ENCODE measurements at places on chromosomes 11 and 22.

- DNase-seq, result no peak
Measured at GRCh38 chr22:39537975-39538374, 5.4 kb upstream of the RPS19BP1 start.

- DNase-seq, result no peak
Measured at GRCh38 chr11:87374038-87374807, 336.5 kb downstream of the TMEM135 start.

DNA sequence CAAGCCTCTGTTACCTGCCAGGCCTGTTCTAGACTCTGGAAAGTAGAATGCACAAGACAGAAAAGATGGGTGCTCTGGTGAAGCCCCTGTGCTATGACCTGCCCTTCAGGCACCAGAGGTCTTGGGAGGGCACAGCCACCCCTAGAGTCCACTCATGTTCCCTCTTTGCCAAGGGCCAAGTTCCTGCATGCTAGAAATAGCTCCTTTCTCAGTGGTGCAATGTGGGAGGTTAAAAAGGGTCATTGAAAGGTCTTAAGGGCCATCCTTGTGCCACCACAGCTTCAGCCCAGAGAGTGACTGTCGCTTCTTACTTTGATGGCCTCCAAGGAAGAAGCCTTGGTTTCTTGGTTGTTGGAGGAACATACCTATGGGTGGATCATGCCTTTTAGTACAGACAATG is 84.6 kb upstream of the PARVA start:
- DNase-seq, result no peak

- no peak for DNase-seq
Measured at GRCh38 chr11:121472312-121472711, 19.5 kb upstream of the SORL1-AS1 start.

GRCh38 chr11:36216061-36216615 is 73.1 kb downstream of the COMMD9 start:
- no peak for DNase-seq

GRCh38 chr11:66045177-66045639 is 3.8 kb downstream of the GAL3ST3 start:
- peak; percentile 71 for DNase-seq

- DNase-seq, result no peak
Measured at GRCh38 chr11:55697817-55698216, 35.8 kb downstream of the OR4C6 start.

GRCh38 chr11:86678823-86679222 is 6.4 kb upstream of the ME3 start:
- no peak for DNase-seq

DNA sequence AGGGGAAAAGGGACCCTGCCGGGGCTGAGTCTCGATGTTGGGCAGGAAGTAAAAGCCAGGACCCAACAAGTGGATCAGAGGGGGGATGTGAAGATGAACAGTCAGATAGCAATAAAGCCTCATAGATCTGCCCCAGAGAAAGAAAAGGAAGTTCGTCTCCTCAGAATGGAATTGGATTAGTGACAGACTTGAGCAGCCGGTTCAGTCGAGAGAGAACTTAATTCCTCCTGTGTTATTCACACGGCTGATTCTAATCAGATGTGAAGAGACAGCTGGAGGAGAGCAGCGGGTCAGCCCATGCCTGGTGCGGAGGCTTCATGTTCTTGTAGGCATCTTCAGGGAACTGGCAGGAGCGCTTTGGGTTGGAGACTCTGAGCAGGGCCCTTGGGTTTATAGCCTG is 29.3 kb upstream of the CABP7 start:
- DNase-seq, result no peak

DNA sequence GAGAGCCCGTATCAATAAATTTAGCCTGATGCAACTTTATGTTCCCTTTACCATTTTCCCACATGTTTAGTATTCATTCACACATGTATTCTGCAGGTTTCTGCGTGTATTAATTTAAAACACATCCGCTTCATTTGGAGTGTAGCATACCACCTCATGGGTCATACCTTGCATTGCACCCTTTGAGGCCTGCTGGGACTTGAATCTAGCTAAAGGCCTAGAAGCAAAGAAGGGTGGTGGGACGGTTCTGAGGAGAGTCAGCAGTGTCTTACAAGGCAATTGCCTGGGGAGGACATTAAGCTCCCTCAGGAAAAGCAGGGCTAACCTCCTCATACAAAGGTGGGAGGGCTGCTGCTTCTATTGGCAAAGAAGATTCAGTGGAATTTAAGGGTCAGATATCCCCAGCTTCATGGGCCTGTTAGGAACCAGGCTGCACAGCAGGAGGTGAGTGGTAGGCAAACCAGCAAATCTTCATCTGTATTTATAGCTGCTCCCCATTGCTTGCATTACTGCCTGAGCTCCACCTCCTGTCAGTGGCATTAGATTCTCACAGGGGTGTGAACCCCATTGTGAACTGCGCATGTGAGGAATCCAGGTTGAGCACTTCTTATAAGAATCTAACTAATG is 15.9 kb upstream of the SNX19 start:
- DNase-seq, result no peak

DNA sequence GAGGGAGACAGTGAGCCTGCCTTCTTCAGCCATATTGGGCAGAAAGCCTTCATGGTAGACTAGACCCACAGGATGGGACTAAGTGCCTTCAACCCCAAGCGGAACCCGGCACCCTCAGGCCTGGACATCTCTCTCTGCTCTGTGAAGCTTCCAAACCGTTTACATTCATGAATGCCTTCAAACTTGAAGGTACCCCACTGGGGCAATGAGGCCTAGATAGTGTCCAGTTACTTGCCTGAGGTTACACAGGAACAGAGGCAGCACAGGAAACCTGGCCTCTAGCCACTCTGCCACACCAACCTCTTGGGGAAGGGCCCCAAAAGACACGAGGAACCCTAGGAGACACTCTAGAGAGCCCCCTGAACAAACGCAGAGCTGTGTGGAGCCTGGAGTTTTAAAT is 14.5 kb upstream of the CYP2R1 start:
- no peak for DNase-seq

- no peak for DNase-seq
Measured at GRCh38 chr11:118340449-118340848, 2.1 kb downstream of the CD3D start.

DNA sequence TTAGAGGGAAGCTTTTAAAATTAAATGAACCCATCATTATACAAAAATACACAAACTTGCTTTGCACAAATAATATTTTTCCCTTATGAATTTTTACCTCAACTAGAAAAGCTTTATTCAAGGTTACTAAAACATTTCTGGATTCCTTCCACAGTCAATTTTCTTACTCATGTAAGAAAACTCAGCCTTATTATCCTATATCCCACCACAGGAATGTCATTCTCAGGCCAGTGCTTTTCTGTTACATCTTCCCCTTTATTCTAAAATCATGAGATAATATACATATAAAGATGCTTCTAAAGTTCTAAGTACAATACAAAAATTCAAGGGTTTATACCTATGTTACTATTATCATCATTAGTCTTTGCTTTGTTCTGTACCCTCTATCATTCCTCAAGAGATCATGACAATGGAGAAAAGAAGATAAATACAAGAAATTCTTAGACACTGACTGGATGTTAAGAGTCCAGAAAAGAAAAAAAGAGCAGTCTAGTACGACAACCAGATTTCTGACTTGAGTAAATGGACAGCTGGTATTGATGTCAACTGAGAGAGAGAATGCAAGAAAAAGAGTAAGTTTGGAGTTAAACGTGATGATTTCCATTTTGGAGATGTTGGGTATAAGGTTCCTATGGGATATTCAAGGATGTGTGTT is 60.3 kb downstream of the MTMR2 start:
- no peak for DNase-seq

DNA sequence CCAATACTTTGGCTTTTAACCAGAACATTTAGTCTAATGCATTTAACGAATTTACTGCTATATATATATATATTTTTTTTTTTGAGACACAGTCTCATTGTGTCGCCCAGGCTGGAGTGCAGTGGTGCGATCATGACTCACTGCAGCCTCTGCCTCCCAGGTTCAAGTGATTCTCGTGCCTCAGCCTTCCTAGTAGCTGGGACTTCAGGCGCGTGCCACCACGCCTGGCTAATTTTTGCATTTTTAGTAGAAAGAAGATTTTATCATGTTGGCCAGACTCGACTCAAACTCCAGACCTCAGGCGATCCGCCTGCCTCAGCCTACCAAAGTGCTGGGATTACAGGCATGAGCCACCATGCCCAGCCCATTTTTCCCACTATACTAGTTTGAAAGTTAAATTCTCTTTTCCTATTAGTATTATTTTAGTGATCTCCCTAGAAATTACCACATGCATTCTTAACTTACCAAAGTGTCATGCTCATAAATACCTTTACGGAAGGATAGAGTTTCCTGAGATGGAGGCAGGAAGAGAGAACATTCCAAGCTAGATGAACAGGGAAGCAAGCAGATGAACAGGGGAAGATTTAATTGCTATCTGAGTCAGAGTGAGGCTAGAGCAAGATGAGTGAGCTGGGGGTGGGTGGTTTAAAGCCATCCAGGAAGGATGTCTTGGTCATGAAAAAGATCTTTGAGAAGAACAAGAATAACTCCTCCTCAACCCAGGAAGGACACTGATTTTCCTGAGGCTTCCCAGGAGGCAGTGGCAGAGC is 4.4 kb upstream of the PGAP2 start:
- DNase-seq, result no peak

DNA sequence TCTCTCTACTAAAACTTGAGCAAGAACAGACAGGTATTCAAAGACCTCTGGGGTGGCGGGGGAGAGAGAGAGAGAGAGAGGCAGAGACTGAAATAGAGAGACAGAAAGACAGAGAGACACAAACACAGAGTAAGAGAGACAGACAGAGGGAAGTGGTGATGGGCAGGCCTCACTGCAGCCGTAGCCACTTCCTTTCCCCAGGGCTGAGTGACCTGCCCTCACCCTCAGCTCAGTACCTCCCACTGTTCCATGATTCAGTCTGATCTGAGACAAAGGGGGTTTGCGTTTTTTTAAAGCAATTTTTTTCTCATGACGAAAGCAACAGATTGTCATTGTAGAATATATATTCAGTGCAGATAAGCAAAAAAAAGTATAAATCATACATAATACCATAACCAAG is 607.9 kb upstream of the B3GAT1 start:
- DNase-seq, result no peak

DNA sequence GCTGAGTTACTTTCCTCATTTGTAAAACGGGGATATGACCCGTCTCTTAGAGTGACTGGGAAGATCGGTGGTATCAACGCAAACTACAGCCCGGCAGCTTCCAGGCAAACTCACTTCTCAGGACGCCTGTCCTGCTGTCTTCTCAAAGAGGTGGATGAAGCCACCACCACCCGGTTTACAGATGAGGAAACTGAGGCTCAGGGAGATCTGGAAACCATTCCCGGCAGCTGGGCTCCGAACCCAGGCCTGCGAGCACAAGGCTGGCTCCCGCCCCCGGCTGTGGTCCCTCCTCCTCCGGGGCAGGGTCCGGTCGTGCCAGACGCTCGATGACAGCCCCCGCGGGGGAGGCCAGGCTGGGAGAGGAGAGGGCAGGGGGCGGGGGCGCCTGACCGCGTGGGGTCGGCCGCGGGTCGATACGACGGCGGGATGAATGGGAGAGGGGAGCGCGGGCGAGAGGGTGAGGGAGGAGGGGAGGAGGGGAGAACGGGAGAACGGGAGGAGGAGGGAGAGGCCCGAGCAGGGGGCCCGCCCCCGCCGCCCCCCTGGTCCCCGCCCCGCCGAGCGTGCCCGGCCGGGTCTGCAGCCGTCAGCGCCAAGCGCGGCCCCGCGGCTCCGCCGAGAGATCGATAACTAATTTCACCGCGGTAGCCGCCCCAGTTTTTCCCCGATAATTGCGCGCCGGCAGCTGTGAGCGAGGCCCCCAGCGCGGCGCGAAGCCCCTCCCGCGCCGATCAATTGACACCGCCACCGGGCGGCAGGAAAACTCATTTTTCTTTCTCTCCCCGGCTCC is 14.0 kb downstream of the IGLL1 start:
- no peak for DNase-seq

DNA sequence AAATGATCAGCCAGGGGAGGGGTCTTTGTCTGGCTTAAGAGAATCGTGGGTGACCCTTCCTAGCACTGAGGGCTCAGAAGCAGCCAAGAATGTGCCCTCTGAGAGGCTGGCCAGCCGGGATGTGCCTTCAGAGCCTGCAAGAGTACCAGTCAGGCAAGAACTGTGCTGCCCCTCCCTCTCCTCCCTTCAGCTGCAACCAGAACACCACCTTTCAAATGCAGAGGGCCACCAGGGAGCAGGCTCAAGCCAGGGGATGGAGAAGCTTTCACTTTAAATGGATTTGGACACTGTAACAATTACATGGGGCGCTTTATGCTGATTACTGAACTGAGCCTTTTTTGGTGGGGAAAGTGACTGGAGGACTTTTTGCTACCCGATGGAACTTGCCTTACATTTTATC is 44.9 kb upstream of the TENM4 start:
- DNase-seq, result no peak

DNA sequence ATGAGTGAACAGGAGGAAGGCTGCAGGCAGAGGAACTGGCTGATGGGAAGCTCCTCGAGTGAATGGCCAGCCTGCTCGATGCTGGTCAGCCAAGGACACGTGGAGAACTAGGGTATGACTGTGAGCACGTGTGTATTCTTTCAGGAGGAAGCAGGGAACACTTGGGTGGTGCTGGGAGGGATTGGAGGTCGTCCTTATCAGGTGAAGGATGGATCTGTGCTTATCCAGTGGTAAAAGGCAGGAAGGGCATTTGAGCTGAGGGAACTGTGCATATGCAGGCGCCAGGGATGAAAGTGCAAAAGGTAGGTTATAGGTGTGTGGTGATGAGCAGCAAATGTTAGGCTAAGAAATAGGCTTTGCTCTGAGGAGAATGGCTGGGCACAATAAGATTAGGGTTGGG is 9.7 kb upstream of the SLCO2B1 start:
- DNase-seq, result no peak

- no peak for DNase-seq
Measured at GRCh38 chr11:131724436-131724975, 354.1 kb downstream of the NTM start.

DNA sequence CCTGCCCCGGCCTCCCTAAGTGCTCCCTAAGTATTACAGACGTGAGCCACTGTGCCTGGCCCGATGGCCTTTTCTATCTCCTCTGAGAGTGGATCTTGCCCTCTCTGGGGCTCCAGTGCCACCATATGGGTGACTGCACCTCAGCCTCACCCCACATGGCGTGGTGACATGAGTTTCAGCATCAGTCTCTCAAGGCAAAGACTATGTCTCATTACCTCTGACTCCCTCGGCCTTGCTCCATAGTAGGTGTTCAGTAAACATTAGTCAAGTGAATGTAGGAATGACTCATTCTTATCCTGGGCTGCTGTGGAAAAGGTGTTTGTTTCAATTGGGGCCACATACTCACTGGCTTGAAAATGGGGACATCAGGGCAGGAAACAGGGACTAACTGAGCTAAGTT is 168.8 kb downstream of the GRIK4 start:
- no peak for DNase-seq

Measured in NK-92 treated with Interleukin-12 subunit alpha and Interleukin-12 subunit beta, amount 100 ng/mL, for 24 hours (cell line).